EL (cell line): ENCODE measurements at places on chromosomes 7 and 10.

DNA sequence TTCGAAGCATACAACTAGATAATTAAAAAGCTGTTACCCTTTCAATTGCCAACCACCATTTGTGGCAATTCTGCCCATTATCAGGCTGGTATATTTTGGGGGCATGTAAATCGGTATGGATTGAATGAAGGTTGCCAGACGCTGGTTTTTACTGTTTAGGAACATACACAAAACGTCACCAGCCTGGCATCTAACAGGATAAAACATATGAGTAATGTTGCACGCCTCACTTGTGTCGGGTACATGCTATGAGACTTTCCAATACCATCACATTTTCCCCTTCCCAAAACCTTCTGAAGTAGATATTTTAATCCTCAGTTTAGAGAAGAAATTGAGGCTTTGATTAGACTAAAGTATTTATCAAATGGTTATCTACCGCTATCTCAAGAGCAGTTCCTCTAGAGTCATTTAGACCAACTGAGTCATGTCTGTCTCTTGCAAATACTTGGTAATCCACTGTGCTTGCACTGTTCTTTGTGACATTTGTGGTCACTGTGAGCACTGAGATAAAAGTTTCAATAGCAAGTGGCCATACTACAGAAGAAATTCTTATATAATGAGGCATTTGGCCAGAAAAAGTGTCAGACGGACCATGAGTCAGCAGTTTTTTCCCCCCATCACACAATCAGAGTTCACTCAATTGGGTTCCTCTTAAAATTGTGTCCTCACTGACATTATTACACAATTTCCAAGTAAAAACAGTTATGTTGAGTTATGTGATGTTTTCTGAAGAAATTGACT is 498.7 kb downstream of the NXPH1 start:
- no peak for DNase-seq

DNA sequence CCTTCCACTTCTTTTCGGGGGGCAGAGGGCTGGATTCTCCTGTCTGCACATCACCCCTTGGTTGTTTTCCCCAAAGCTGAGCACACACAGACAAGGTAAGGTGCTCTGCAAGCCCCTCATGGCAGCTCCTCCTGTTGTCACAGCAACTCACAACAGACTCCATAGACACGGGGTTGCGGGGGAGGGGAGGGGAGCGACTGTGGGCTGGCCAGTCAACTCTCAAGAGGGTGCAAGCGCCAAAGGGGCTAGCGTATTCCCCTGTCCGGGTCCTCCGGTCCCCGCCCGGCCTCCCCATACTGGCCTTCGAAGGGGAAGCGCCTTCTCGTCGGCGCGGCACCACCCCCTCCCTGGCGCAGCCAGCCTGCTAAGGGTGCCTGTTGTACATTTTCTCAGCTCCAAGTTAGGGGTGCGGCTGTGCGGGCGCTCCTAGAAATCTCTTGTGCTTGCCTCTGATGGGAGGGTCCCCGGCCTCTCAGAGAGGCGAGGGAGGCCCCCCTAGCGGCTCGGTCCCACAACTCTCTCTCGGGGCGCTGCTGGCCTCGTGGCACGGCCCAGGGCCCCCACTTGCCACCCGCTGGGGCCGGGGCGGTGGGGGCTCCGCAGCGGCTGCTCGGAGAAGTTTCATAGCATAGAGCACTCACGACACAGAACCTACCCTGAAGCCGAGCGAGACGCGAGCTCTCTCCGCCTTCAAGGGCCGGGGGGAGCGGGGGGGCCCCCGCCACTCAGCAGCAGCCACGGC is 498 bp downstream of the RHOBTB1 start:
- peak; percentile 65 for DNase-seq

- DNase-seq = peak; percentile 3
These were observed 76.0 kb upstream of the ADO start for GRCh38 chr10:62728479-62728878.

- no peak for DNase-seq
These were observed 73.0 kb upstream of the CABCOCO1 start for GRCh38 chr10:61589547-61590243.

GRCh38 chr10:90313576-90314325 is 544.1 kb downstream of the HTR7 start:
- DNase-seq = peak; percentile 83

GRCh38 chr7:105304040-105304895 is 84.5 kb downstream of the SRPK2 start:
- peak; percentile 38 for DNase-seq
